Stimulated activated naive B cell treated with anti-CD40 and anti-IgM and Interleukin-4, amounts not matched to agents 10 μg/mL and 1 μg/mL and 100 μg/mL, for 72 hours (primary cell): ENCODE measurements at places on chromosomes 2 and 18.

- DNase-seq: no peak
Observed at GRCh38 chr2:218895326-218895725, 14.7 kb downstream of the WNT10A start.

- no peak for DNase-seq
Observed at GRCh38 chr2:239824866-239825704, 200.1 kb downstream of the NDUFA10 start.

GRCh38 chr2:113182471-113183260 is 8.9 kb downstream of the PSD4 start:
- no peak for DNase-seq

GRCh38 chr2:138782383-138782782 is 2.2 kb upstream of the NXPH2 start:
- no peak for DNase-seq

DNA sequence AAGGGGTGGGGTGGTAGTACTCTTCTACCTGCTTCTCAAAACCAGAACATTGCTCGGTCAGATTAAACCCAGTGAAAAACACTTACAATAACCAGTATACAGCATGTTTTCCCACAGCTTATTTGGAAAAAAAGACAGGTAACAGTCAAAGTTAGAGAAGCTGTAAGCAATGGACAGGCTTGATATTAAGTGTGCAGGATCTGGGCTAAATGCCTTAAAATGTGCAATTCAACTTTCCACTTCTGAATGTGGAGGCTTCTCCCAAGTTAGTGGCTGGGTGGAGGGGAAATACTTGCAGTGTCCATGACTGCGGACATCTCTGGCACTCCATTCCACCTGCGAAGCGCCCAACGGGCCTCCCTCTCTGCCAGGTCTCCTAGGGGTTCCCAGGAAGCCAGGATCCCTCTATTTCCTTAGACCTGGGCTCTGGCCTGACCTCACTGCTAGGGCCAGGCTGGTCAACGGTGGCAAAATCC is 5.3 kb downstream of the ZEB2 start:
- DNase-seq: no peak

DNA sequence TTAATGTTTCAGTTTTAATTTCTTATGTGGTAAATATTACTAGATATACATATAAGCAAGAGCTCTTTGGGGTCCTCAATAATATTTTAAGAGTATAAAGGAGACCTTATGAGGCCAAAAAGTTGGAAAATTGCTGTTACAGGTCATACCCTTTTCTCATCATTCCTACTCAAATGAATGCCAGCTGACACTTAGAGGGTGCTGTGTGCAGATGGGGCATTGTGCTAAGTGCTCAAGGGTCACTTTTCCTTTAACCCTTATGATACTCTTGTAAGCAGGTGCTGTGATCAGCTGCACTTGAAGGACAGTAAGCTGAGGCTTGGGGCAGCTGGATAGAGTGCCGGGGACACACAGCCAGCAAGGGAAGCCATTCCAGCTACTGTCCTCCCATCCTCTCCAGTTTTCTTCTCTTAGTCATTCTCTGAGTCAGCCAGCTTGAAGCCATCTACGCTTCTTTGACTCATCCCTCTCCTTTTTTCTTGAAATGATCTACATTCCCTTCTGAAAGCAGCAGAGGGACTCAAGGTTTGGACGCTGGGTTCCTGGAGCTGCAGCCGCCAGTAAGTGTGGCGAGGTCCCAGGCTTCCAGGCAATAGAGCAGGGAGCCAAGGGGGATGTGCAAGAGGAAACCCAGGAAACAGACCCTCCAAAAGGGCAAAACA is 42.0 kb upstream of the CREB1 start:
- no peak for DNase-seq

DNA sequence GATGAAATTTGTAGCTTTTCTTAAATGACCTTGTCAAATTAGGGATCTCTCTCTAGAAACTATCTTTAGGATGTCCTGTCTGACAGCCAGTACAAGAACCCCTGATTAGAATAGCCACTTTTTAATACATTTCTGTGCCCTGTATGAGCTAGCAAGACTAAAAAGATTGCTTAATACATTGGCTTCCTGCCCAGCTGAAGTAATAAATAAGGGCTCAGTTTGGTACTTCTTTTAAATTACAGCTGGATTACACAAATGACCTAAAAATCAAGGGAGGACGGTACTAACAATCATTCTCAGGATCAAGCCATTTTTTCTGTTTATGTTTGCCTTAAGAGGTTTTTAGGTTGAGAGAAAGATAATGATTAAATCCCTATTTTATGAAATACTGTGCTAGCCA is 11.6 kb upstream of the OLA1 start:
- DNase-seq: no peak

- DNase-seq: no peak
Observed at GRCh38 chr2:66982766-66983165, 414.4 kb upstream of the ETAA1 start.

- no peak for DNase-seq
Observed at GRCh38 chr2:127570282-127571250, 35.1 kb downstream of the MYO7B start.

GRCh38 chr2:64311948-64312621 is 141.9 kb upstream of the LGALSL start:
- no peak for DNase-seq

GRCh38 chr2:45114221-45114955 is 105.1 kb upstream of the SIX2 start:
- DNase-seq: no peak

DNA sequence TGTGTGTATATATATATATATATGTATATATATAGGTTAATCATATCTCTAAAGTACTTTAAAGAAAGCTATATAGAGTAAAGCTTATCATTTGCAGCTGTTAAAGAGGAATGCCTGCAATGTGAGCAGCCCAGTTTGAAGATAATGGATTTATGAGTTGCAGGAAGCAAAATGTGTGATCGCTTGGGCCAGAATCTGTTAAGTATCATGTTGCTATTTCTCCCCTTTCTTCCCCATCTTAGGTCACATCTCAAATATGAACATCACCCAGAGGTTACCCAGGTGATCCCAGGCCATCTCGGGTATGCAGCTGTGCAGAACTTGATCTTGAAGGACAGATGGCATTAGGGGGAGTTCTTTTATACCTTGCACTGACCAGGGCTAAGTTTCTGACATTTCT is 316.5 kb downstream of the MTX2 start:
- no peak for DNase-seq

GRCh38 chr2:109683452-109683851 is 69.3 kb downstream of the SOWAHC start:
- no peak for DNase-seq

- DNase-seq: no peak
Observed at GRCh38 chr2:203341741-203342310, 13.6 kb downstream of the ABI2 start.

DNA sequence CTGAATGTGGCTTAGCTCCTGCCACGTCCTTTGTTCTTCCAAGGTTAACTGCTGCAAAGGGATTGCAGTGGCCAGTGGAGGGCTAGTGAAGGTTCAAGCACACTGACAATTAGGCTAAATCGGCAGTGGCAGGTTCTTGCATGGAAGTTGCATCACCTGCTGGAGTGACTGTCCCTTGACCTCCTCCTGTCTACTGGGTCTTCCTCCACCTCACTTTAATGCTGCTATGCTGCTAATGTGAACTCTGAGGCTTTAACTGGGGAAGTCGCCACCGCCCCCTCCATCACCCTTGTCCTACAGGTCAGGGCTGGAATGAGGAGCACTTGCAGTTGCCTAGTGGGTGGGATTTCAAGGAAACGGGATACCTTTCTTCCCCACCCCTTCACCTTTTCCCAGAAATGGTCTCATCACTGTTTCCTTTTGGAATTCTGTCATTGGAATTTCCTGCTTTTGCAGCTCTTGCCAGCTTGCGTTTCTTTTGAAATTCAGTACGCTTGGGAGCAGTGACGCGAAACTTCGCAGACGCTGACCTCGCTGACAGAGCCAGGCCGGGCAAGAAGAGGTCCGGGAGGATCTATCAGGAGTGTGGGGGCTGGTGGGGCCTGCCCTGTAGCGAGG is 150.3 kb downstream of the SH3RF3 start:
- DNase-seq: no peak

DNA sequence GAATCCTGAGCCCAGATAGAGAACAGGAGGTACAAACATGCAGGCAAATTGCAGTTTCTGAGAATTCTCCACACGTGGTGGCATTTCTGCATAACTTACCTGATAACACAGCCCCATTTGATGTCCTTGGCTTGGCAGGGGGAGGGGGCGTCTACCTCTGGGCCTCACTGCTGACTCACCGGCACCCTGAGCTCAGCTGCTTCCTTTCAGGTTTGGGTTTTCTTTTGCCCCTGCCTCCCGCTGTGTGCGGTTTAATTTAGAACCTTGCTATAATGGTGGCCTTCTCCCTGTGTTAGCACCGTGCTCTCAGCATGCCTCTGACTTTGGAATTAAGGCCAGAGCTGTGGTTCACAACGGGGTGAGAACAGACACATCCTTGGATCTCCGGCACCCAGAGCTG is 4.4 kb downstream of the CTIF start:
- DNase-seq: no peak

DNA sequence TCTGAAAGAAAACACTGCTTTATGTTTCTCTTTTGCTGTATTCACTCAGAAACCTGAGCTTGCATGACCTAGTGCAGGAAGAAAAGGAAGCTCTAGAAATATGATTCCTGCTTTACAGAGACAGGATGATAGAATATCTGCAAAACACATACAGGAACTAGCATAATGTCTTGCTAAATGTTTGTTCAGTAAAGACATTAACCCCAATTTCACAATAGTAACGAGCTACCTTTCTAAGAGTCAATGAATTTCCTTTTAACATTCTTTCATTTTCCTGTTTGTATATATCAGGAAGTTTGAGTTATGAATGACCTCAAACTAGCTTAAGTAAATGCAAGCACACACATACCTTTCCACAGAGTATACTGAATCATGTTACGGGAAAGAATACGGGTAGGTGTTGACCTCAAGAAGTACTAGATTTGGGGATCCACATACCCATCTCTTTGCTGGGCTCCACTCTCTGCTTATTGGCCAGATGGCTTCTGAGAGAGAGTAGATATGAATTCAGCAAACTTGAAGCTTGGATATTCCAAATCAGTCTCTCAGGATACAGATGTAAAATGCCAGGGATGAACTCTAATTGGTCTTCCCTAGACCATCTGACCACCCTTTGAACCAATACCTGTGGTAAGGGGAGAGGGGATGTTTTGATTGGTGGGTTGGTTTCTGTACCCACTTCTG is 18.2 kb upstream of the ACSL3 start:
- DNase-seq: no peak

- no peak for DNase-seq
Observed at GRCh38 chr2:156001851-156002250, 330.7 kb downstream of the NR4A2 start.

DNA sequence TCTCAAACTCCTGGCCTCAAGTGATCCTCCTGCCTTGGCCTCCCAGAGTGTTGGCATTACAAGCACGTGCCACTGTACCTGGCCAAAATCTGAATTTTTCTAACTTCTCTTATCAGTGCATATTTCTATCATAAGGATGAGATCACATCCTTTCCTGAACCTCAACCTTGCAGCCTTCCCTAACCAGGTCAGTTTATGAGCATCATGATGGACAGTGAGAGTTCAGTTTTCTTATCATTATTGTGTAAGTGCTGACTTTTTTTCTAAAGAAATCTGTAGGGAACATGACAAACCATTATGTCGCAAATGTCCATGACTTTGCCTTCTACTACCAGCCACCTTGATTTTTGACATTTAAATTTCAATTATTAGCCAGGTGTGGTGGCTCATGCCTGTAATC is 31.5 kb downstream of the MRPL33 start:
- no peak for DNase-seq

DNA sequence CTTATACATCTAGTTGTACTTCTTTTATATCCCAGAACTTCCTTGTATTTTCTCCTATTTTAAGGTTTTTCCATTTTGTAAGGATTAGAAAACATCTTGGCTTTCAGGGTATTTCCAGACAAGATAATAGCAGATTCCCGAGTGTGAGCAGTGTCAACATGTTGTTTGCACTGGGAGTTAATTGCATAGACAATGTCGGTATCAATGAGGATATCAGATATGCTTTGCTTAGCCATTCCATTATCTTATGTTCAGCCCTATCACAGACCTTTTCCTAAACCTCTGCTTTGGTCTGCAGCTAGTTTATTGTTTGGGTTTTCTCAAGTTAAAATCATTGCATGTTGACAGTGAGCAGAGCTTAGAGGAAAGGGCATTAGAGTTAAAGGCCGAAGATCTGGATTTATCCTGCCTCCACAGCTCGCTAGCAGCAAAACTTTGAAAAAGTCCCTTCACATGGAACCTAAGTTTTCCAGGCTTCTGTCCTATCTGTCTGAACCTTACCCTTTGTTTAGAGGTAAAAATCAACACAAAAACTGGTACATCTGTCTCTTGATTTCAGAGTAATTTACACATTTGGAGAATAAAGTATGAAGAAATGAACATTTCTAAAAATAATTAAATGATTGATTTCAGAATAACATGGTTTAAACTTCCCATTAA is 355.4 kb downstream of the KIAA1328 start:
- no peak for DNase-seq

GRCh38 chr2:56934866-56935265 is 751.1 kb downstream of the CCDC85A start:
- no peak for DNase-seq

DNA sequence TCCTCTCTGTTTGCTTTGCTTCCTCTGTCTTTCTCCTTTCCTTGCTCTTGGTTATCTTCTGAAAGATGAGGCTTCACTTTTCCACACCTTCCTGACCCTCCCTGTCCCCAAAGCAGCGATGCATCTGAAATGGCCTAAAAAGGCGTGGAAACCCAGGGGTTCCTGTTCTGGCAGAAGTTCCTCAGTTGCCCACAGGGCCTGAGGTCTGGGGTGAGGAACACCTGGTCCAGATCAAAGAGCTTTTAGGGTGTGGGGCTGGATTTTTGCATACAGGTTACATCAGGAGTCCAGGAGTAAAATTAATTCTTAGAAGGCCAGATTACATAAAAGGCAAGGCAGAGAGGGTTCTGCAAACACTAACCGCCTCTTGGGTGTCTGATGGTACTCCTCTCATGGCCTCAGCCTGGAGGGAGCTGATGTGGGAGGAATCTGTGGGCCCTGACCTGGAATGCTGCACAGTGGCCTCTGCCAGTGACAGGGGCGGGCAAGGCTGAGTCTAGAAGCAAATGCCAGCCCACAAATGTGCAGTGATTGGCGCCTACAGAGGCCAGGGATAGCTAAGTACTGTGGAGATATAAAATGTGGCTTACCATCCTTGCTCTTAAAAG is 41.8 kb downstream of the INPP4A start:
- no peak for DNase-seq

DNA sequence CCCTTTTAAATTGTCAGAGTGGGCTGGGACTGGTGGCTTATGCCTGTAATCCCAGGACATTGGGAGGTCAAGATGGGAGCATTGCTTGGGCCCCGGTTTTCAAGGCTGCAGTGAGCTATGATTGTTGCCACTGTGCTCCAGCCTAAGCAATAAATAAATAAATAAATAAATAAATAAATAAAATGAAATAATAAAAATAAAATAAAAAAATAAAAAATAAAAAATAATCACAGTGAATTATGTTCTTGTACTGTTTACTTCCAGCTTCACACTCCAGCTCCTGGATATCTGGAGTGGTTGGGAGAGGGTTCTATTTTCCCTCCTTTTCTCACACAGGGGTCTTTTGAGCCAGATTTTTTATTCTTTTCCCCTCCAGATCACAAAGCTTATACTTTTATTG is 26.2 kb upstream of the PNPT1 start:
- DNase-seq: no peak

GRCh38 chr2:45957533-45958227 is 306.2 kb downstream of the PRKCE start:
- DNase-seq: no peak

- no peak for DNase-seq
Observed at GRCh38 chr2:236570081-236570868, 650 bp downstream of the ACKR3 start.

- DNase-seq: no peak
Observed at GRCh38 chr2:219243291-219243761, 1.9 kb downstream of the GLB1L start.
